Endodermal cell (in vitro differentiated cells): ENCODE measurements at places on chromosomes 16 and 17.

DNA sequence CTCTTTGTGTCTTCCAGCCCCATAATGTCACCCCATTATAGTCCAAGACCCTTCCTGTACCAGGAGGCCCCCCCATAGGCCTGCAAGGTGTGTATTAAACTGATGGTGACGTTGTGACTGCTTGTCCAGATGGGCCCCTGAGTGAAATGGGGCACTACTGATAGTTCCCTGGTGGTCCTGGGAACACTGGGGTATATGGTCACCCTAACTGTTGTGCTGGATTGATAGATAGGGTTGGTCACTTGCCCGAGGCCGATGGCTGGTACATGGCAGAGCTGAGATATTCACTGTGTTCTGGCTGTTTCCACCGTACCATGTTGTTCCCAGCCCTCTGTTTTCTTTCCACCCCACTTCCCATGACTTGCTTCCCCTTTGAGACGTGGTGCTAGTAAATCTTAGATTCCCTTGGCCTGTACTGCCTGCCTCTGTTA lies 4.3 kb downstream of the CNP start:
- no peak for DNase-seq

DNA sequence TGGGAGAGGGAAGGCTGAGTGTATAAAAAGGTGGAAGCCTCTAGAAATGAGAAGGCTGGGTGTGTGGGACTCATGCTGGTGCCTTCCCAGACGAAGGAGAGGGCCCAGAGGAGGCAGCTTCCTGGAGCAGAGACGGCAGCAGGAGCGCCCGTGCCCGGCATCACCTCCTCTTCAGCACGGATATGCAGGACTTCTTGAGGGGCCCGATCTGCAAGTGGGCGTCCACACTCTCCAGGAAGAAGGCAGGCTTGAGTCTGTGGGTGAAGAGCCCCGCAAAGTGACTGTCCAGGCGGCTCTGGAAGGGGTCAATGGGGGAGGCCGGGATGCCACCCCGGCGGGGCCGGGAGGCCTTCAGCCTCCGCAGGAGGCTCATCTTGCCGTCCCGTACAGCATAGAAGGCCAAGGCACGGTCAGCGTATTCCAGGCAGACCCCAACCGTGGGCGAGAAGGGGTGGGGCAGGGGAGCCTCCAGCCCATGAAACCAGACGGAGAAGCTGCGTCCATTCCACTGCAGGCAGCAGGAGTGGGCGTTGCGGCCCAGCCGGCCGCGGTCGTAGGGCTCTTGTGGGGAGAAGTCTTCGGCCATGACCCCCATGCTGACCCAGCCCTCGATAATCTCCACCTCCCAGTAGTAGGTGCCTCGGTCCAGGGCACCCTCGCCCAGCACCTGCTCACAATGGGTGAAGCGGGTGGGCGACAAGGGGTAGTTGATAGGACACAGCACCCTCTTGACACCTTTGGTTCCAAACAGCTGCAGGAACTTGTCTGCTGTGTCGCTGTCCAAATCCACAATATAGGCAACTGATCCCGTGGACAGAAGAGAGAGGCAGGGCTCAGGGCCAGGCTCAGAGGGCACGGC lies 3.8 kb downstream of the TRIM47 start:
- DNase-seq = peak; percentile 58

DNA sequence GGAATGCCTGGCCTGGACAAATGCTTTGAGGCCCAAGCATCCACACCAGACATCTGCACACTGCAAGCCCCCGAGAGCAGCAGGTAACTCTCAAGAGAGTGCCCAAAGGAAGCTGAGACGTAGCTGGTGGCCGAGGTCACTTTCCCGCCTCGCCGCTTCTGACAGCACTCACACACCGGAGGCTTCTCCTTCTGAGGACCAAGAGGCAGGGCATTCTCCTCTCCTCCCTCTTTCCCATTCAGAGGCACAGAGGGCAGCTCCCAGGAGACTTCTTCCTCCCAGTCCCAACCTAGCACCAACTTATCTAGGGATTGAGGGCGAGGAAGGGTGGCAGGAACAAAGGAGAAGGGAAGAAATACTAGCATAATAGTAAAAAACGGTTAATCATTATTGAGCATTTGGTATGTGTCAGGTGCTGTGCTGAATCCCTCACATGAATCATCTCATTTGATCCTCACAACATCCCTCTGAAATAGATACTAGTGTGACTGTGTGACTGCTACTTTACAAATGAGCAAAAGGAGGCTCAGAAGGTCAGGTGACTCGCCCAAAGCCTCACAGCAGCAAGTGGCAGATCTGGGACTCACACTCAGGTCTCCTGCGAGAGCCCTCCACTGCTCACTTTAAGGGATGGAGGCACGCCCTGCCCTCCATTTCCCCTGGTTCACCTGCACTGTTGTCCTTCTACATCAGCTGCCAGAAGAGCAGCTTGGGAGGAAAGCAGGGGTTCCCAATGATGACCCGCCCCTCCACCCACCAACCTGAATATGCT lies 41.8 kb downstream of the MYO18A start:
- peak; percentile 44 for DNase-seq

DNA sequence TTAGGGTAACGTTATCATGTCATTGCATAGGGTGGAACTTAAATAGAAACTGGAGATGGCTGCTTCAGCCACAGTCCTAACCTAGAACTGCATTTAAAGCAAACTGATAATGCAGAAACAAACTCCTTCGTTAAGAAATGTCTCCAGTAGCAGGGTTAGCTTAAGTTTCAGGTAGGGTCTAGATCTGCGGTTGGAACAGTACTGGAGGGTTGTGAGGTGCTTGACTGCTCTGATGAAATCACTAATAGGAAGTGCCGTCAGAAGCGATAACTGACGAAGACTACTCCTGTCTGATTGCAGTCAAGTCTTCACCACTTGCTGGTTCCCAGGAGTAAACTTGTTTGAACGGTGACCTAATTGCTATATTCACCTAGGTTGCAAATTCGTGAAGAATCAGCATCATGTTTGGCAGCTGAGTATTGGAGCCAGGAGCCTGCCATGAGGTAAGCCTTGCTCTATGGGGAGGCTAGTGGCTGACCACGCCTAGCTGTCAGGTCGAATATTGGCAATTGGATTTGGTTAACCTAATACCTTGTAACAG lies 24.5 kb downstream of the TRPV2 start:
- no peak for DNase-seq

DNA sequence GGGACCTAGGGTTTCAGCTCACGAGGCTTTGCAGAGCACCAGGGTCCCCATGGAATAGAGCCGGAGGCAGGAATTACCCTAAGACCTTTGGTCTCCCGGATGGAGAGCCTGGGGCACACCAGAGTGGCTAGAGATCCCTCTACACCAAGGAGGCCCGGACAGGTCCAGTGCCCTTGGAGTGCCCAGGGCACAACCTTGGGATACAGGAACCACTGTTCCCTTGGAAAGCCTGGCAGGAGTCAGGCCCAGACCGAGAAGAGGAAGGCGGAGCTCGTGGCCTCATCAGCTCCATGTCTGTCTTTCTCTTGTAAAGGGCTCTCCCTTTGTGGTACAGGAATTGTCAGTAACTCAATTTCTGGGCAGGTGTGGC lies 3.8 kb upstream of the DBNDD1 start:
- no peak for DNase-seq

DNA sequence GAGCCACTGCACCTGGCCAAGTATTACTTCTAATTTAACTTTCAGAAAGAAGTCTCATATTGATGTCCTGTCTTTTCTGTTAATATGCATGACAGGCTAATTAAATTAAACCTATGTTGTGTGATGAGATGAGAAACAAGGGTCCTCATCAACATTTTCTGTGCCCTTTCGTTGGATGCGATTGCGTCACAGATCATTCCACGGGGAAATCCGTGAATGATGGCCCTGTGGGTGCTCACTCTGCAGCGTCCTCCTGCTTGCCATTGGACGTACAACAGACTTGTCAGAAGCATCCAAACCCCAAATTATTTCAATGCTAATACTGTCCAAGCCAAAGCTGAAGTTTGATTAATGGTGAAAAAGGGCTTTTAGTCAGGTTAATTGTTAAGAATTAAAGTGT lies 197.0 kb downstream of the MRTFB start:
- DNase-seq = no peak

GRCh38 chr16:77763994-77764393 lies 24.4 kb upstream of the VAT1L start:
- peak; percentile 1 for DNase-seq

DNA sequence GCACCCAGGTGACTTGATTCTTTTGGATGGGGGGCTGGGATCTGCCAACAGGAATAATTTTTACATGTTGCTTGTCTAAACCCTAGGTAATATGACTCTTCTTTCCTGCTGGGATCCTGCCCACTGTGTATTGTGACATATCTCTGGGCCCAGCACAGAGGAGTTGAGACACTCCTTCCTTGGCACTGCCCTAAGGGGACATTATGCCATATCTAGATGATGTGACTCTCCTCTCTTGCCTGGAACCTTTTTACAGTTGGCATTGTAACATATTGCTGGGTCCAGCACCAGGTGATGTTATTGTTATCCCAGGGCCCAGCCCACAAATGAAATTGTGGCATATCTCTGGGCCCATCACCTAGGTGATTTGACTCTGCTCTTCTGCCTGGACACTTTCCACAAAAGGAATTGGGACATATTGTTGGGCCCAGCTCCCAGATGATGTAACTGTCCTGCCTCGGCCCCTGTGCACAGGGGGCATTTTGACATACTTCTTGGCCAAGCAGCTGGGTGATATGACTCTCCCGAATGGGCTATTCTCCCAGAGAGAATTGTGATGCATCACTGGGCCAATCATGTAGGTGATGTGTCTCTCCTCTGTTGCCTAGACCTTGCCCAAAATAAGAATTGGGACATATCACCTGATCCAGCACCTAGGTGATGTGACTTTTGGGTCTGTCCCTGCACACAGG lies 1837.7 kb downstream of the TP53TG3F start:
- DNase-seq = no peak

GRCh38 chr16:12095275-12096156 lies 119.0 kb downstream of the SNX29 start:
- peak; percentile 82 for DNase-seq

DNA sequence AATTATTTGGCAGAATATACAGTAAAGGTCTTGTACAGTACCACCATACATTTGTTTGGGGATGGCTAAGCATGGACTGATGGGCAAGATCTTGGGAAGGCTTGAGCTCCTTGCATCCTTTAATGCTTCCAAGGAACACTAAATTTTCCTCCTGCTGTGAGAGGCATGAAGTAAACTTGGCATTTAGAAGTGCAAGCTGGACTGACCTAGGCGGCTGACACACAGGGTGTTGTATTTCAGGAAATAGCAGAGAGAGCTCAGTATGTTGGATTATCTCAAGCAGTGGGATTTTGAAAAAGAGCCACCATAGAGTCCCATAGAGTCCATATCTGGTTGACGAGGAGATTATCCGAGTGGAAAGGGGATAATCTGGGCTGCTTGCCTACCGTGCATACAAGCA lies 2137.1 kb downstream of the TP53TG3F start:
- no peak for DNase-seq

DNA sequence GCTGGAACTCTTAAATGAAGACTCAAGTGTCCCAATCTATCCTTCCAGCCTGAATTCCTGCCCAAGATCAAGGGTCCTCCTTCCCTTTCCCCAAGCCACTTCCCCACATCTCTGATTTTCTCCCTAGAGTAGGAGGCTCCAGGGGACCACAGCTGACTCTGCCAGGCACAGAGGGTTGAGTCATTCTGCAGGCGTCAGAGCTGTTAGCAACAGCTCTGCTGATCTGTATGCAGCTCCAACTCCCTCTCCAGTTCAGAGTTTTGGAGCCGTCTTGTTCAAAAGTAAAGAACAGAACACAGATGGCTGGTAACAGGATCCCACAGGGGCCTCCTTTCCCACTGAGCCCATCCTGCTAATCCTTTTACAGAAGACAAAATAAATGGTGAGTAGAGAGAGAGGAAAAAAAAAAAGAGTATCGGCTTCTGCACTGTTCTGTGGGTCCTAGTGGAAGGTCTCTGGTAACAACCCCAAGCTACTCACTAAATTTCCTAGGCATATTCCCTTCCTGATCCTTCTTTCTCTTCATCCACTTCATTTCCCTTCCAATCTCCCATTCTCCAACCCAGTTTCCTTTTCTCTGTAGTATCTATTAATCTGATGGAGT lies 13.4 kb upstream of the TAOK1 start:
- DNase-seq = peak; percentile 79

DNA sequence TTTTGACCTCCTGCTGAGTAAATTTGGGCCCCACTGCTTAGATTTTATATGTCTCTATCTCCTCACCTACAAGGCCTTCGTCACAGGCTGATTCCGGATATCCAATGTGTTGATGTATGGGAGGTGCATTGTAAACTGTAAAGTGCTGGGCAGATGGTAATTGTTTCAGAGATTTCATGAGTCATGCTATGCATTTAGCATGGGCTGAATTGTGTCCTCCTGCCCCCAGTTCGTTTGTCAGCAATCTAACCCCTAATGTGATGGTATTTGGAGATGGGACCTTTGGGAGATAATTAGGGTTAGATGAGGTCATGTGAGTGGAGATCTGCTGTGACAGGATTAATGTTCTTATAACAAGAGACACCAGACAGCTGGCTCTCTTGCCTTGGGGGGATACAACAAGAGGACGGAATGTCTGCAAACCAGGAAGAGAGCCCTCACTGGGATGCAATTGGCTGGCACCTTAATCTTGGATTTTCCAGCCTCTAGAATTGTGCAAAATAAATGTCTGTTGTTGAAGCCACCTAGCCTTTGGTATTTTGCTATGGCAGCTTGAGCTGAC lies 101.8 kb upstream of the NLRP1 start:
- no peak for DNase-seq

- DNase-seq = peak; percentile 74
Observed at GRCh38 chr16:13298666-13299065, 397.3 kb downstream of the SHISA9 start.

- DNase-seq = no peak
Observed at GRCh38 chr17:18356624-18357023, 6.7 kb downstream of the SHMT1 start.

GRCh38 chr17:68029512-68030215 lies 5.9 kb upstream of the KPNA2 start:
- DNase-seq = no peak

- no peak for DNase-seq
Observed at GRCh38 chr16:4232541-4233386, 9.1 kb downstream of the SRL start.

- no peak for DNase-seq
Observed at GRCh38 chr16:71250461-71251235, 20.1 kb upstream of the HYDIN start.

GRCh38 chr17:79558091-79558900 lies 52.6 kb downstream of the RBFOX3 start:
- DNase-seq = no peak
